ENCODE measurements at places on chromosomes 11 and 22.

DNA sequence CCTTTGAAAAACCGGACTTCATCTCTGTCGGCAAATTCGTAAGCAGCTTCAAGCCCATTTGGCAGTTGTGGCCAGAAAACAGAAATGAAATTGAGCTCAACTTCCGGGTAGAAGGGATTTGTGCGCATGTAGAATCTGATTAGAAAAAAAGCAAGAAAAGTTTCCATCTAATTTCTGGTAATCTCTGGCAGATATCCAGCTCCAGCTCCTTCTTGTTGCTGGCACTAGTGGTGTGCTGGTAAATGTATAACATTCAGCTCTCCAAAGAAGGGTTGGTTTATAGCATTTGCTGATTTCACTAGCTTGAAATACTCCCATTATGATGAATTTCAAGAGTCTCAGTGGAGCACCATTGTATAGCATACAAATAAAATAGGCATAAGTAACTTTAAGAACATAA, 5.4 kb downstream of the MMP1 start:
- no peak for DNase-seq

DNA sequence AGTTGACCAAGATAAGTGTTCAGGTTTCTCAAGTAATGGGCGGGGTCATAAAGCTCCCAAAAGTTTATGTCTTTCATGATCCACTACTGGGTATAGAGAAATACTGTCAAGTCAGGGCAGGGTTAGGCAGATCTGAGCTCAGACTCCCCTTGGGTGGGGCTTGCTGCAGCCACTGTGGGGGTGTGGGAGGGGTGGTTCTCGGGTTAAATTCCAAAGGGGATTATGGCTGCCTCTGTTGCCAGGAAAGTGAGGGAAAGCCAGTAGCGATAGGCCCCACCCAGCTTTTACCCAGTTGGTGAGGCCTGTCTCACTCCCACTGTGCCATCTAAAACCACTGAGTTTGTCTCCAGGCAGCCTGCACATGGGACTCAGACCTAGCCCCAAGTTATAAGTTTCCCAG, 37.8 kb downstream of the DLG2 start:
- no peak for DNase-seq

GRCh38 chr11:13303668-13304649, 26.4 kb downstream of the BMAL1 start:
- peak; percentile 14 for DNase-seq

- no peak for DNase-seq
Observed at GRCh38 chr11:133070021-133070713, 462.1 kb downstream of the OPCML start.

DNA sequence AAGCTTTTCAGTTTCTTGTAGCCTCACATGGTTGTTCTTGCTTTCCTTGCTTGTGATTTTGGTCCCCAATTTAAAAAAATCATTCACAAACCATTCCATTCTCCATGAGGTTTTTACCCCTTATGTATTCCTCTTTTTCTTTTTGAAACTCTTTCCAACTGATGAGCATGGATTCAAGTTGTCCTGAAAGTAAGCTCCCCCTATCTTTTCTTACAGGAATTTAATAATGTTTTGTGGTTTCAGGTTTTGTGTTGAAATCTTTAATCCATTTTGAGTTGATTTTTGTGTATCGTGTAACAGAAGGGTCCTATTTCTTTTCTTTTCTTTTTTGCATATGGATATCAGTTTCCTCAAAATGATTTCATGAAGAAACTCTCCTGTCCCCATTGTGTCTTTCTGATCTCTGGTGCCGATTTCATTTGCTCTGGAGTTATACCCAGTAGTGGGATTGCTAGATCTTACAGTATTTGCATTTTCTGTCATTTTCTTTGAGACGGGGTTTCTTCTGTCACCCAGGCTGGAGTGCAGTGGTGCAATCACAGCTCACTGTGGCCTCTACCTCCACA, 58.5 kb downstream of the LRRC74B start:
- DNase-seq = no peak

DNA sequence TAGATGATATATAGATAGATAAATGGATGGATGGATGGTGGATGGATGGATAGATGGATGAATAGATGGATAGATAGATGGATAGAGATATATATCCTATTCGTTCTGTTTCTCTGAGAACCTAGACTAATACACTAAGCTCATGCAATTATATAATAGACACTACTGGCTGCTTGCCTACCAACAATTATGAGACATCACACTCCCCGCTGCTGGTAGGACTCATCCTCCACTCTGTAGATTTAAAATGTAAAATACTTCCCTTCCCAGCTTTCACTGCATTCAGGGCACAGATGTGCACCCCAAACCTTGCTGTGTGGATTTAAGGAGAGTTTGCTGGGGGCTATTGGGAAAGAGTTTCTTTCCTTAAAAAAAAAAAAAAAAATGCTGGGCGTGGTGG, 28.3 kb upstream of the RCN1 start:
- DNase-seq = no peak
